Activated CD4-positive, alpha-beta T cell treated with anti-CD3 and anti-CD28 coated beads, Interleukin-2, amount 50 U/mL, for 4 hours (primary cell): ENCODE measurements at places on chromosomes 3 and 15.

DNA sequence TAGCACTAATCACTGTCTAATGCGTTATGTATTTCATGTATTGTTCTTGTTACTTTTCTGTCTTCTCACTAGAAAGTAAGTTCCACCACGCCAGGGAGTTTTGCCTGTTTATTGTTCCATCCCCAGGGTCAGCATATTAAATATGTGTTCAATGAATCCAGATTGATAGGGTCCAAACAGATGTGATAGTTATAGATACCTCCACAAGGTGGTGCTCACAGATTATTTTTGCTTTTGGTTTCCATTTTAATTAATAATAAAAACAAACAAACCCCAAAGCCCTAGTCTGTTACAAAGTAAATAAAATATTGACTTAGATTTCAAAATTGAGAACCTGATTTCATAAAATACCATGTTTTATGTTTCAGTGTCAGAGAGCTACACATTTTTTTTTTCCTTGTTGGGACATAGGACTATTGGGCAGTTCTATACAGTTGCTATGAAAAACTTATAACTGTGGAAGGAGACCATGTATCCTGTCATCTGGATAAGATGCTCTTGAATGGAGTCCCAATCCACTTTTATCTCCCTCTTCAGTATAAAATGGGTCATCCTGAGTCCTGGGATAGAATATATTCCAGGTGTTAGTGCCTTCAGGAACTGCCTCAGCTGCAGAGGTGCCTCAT is 12.4 kb downstream of the OTOL1 start:
- DNase-seq: no peak

DNA sequence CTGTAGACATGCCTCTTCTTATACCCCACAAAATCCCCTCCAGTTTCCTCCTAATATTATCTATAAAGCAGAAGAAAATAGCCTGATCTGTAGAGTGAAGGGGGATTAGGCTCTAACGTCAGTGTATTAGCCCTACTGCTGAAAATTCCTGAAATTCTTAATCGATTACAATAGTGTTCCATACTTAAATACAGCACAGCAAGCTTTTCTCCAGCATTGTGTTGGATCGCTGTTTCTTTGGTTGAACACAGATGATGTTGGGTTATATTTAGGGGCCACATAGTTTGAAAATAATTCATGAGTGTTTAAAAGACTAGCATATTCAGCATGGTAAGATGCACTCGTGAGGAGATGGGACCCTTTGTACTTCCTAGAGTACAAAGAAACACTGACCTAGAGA is 52.5 kb downstream of the PIAS1 start:
- no peak for DNase-seq

DNA sequence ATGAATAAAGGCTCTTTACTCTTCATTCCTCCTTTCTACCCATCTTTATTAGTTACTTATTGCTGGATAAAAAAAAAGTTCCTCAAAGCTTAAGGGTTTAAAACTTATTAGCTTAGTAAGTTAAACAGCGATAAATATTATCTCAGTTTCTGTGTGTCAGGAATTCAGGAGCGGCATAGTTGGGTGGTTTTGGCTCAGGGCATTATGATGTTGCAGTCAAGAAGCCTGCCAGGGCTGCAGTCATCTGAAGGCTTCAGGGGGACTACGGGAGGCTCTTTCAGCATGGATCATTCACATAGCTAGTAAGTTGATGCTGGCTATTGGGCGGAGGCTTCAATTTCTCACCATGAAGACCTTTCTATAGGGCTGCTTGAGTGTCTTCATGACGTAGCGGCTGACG is 1.9 kb upstream of the DLG1 start:
- DNase-seq: no peak

DNA sequence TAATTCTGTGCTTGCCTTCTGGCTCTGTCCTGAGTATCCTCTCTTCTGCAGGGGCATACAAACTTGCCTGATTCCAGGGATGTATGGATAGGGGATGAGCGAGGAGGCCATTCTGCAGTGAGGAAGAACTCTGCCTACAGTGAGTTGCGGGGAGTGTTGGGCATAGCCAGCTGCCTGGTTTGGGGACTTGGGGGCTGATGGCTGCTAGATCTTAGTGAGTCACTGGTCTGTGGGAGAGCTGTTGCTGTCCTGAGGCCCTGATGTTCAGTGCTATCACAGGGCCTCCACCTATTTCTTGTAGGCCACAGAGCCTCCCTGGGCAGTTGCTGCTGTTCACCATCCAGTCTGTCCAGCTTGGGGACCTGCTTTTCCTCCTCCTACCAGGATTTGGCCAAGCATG is 20.3 kb downstream of the CDAN1 start:
- DNase-seq: no peak

- no peak for DNase-seq
Measured at GRCh38 chr3:113034011-113034410, 43.2 kb downstream of the GTPBP8 start.

GRCh38 chr15:68739390-68740080 is 81.2 kb downstream of the ANP32A start:
- DNase-seq: no peak

DNA sequence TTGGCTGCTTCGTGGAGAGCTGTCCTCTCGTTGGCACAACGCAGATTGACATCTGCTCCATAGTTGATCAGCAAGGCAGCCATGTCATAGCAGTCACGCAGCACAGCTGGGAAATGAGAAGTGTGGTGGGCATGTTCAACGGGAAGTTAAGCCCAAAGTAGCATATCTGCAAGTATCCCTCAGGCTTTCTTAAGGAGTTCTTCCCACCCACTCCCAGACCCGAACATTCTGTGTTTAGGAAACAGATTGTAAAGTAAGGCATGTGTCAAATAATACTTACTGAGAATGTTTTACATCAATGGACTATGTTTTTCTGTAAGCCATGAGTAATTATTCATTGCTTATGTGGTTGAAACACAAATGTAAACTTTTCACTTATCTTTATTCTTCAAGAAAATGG is 9.2 kb downstream of the ASB14 start:
- DNase-seq: no peak

- peak; percentile 71 for DNase-seq
Measured at GRCh38 chr15:31326875-31327668, 437 bp downstream of the KLF13 start.

- DNase-seq: no peak
Measured at GRCh38 chr3:8727605-8728512, 5.7 kb upstream of the CAV3 start.

DNA sequence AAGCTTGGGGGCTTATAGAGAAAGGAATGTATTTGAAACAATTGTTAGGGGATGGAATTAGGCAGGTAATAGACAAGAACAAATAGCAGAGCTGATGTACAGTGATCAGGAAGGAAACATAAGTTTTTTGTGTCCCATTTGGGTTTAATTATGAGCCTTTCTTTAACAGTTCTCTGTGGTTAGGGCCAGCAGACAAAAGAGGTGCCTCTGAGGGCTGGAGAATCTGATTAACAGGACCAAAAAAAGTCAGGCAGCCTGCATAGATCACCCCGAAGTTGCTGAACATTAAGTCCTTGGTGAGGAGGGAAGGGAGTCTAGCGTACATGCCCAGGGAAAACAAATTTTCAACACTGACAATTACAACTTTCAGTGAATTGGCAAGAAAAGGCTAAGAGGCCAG is 88.6 kb upstream of the SPRED1 start:
- DNase-seq: no peak

GRCh38 chr15:101542306-101543025 is 53.0 kb upstream of the PCSK6 start:
- no peak for DNase-seq

- DNase-seq: no peak
Measured at GRCh38 chr3:64798316-64798715, 110.5 kb upstream of the ADAMTS9 start.

DNA sequence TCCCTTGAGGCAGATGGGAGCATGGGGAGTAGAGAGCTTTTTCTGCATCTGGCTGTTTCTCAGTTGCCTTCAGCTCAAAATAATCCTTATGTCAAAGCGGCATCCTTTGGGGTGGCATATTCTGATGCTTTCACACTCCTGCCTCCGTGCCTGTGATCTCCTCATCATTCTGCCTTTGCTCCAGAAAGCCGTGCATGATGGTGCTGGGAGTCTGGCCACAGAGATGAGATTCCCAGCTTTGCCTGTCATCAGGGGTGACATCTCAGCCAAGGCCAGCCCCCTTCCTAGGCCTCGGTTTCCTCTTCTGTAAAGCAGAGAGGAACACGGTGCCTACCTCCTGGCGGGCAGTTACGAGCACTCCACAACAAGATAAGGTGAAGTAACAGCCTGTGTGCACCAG is 96.3 kb upstream of the ALDH1A3 start:
- DNase-seq: no peak

DNA sequence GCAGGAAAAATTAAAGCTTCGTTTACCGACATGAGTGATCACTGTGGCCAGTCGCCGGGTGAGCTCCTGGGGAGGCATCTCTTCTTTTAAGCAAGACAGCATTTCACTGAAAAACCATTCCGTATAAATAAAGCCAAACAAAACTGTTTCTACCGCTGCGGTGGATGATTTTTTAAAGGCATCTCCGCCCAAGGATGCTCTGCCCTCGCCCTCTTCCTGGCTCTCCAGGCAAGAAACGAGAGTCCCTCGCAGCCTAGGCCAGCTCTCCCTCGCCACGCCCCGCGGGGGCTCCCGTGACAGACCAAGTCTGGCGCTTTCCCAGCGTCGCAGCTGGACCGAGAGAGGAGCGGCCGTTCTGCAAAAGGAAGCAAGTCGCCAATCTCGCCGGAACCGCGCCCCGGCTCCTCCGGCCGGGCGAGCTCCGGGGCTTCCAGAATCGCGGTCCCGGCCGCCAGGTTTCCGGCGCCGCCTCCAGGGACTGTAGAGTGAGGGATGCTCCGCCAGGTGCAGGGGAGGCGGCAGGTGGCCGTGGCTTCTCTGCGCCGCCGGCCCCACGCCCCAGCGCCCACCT is 458 bp downstream of the MCF2L2 start:
- DNase-seq: no peak

DNA sequence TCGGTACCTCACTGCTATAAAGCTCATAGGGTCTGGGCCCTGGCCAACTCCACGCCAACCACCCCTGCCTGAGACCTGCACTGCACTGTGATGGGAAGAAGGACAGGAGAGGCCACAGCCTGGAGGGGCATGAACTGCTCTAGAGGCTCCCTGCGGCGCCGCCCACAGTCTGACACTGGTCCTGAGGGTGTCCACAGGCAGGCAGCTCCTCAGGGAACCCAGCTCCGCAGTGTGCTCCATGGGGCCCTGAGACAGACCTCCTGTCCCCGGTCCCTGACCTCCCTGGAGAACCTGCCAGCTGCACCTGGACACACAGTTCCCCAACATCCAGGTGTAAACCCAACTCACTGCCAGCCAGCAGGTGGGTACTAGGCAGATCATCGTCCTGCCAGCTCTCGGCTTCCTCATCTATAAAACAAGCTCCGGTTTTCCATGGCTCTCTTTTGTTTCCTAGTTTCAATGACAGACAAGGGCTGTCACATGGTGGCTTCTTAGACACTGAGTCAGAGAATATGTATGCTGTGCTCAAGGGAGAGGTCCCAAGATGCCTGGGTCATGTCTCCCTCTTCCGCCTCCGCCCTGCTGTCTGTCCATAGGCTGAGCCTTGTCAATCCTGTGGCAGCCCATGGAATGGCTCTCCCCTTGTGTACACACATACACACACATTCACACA is 5.1 kb upstream of the HAPLN3 start:
- DNase-seq: no peak

DNA sequence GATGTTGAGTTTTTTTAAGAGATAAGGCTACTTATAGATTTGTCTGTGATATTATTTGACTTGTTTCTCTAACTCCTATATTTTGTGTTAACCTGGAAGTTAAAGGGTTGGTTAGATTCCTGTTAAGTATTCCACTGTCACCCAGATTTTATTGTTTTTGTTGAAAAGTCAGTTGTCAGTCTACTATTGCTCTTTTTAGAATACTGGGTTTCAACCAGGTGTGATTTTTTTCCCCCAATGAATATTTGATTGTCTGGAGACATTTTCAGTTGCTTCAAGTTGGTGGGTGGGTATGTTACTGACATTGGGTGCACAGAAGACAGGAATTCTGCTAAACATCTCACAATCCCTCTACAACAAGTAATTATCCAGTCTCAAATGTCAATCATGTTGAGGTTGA is 43.8 kb upstream of the GPR149 start:
- DNase-seq: no peak

GRCh38 chr3:32757618-32758374 is 60.0 kb upstream of the TRIM71 start:
- no peak for DNase-seq

GRCh38 chr3:46438831-46439230 is 25.9 kb downstream of the LTF start:
- no peak for DNase-seq

DNA sequence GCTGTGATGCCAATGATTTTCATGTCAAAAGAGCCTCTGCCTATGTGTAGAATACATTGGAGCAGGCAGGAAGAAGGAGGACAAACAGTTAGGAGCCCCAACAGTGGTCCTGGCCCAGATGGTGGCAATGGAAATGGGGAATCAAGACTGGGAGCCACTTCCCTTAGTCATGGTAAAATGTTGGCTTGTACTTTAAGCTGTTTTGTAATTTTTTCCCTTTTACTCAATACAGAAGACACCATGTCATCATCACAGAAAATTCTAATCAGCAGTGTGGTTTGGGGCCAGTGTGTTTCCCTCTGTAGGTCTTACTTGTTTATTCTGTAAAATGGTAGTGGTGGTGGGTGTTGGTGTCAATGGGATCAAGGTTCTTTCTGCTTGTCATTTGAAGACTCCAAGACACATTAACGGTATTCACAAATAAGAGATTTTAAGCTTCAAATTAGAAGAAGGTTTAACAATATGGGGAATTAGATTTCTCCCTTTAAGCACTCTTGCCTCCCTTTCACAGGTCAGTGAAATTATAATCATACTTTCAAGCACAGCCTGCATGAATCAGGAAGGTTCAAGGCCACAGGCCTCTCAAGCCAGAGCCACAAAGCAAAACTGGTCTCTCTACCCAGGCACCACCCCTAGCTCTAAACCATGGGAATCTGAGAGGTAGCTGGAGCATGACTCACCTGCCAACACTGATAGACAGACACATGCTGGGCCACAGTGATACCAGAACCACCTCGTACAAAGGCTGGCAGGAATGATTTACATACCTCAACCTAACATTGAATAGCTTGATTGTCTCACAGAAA is 24.9 kb downstream of the SIAH2 start:
- DNase-seq: peak; percentile 26

DNA sequence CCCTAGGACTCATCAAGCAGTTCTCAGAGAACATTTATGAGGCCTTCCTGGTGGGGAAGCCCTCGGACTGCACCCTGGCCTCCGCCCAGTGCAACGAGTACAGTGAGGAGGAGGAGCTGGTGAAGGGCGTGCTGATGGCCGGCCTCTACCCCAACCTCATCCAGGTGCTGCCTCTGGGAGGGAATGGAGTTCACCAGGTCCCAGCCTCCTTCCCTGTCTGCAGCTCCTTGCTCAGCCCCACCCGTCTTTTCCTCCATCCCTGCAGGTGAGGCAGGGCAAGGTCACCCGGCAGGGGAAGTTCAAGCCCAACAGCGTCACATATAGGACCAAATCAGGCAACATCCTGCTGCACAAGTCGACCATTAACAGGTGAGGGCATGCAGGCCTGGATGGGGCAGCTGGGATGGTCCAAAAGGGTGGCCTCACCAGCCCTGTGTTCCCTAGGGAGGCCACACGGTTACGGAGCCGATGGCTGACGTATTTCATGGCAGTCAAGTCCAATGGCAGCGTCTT is 46.3 kb downstream of the DHX30 start:
- DNase-seq: no peak
